ENCODE measurements at places on chromosomes 12 and 14.

DNA sequence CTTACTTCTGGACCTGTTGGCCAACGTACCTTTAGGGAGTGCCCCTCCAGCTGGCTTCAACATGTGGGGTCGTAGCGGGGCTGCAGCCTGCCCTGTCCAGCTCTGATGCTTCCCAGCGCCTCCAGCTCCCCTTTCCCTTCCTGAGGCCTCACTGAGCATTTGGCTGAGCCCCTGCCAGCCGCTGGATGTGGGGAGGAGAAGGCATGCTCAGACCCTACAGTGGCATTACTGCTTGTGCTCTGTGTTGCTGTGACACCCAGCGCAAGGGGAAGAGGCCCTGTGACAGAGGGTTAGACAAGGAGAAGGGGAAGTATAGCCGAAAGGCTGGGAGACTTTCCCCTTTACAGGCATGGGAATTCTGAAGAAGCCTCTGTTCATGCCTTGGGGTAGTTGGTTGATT, 145.9 kb downstream of the PRKCH start:
- DNase-seq: no peak

DNA sequence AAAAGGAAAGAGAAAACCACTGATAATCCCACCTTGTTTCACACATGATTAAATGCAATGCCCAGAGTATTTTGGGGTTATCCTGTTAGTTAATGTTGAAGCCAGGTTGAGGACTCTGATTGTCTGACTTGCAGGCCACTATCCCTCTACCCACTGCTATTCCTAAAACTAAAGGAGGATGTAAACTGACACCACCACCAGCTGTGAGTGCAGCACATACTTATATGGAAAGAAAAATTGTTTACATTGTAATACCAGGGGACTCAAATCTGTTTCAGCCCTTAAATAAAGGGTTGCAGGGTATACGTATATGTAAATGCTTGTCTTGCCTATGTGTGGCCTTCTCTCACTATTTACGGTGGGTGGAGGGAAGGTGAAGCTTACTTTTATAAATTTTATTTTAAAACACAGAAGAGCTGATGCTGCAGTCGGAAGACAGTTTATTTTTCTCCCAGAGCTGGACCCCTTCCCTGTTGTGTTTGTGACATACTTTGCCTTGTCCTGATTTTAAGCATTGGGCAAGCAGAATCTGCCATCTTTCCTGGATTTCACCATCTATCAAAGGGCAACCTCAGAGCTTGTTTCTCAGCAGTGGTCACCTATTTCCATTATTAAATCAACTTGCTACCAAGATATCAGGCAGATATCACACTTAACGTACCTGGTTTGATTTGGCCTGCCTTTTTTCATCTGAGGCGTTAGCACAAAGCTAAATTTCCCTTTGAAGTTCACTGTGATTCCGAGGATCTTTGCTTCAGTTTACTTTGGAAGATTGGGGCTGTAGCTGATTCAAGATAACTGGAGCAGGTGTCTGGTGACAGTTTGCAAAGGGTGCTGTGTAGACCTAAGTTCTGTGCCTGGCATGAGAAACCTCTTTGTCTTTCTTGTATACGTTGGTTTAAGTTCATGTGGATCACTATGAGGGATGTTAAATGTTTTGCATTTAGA, 25.2 kb downstream of the DAAM1 start:
- no peak for DNase-seq

- no peak for DNase-seq
These were observed 7.8 kb downstream of the RASAL1 start for GRCh38 chr12:113127791-113128199.

GRCh38 chr12:78101113-78101876, 270.6 kb downstream of the NAV3 start:
- DNase-seq: no peak

DNA sequence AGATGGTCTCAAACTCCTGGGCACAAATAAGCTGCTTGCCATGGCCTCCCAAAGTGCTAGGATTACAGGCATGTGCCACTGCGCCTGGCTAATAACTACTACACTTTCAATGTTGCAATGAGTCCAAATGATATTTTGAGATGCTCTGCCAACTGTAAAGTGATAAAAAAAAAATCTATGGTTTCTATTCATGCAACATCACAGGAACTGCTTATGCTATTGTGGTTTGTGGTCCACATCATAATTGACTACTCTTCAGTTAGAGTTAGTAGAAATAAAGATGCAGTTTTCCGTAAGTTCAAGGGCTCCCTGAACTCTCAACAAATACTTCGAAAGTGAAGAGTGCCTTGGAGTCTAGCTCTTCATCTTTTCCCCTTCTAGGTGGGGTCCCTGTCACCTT, 239.4 kb downstream of the C12orf75 start:
- DNase-seq: no peak

- no peak for DNase-seq
These were observed 194.5 kb downstream of the PHETA1 start for GRCh38 chr12:111174251-111174960.

- DNase-seq: no peak
These were observed at the start of gene HOXC6 for GRCh38 chr12:54028314-54029201. HOXC6 (plus strand) TSS chr12:54028440; CDS start chr12:54028522, 82 bp downstream.

DNA sequence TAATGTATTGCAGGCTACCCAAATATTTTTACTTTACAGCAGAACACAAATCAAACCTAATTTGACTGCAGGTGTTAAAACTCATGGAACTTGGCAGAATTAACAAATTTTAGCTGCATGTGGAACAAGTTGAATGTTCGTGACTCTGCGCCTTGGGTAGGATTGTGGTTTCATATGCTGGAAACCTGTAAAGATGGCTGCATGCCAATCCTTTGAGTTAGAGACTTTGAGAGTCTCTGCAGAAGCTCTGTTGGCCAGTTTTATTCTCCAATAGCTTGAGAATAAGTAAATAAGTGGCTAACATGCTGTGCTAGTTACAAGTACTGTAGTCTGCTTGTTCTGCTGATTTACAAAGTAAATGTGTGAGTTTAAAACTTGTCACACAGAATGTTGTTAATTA, 77.8 kb downstream of the PDE6H start:
- DNase-seq: no peak

DNA sequence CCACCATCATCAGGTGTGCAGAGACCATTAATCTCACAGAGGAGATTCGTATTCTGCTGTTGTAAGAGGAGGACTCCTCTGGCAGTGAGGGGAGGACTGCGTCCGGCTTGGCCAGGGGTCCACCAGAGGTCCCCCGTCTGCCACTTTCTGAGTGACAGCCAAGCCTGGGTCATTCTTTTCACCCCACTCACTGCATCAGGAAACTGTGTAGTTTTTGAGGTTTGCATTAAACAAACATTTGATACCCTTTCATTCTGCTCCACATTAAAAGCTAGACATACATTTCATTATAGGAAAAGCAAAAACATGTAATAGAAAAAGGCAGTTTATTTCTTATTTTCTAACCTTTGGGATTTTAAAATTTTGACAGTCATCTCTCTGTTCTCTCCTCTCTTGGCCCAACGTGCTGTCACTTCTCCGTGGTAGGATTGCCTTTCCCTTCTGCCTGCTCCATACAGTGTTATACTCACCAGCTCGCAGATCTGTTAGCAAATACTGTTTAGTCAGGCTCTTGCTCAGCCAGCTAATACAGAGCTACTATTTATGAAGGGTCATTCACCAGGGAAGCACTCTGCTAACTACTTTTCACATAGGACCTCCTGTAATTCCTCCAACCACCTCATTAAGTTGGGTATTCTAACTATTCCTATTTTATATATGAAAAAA, 99.3 kb downstream of the PELI2 start:
- DNase-seq: no peak

DNA sequence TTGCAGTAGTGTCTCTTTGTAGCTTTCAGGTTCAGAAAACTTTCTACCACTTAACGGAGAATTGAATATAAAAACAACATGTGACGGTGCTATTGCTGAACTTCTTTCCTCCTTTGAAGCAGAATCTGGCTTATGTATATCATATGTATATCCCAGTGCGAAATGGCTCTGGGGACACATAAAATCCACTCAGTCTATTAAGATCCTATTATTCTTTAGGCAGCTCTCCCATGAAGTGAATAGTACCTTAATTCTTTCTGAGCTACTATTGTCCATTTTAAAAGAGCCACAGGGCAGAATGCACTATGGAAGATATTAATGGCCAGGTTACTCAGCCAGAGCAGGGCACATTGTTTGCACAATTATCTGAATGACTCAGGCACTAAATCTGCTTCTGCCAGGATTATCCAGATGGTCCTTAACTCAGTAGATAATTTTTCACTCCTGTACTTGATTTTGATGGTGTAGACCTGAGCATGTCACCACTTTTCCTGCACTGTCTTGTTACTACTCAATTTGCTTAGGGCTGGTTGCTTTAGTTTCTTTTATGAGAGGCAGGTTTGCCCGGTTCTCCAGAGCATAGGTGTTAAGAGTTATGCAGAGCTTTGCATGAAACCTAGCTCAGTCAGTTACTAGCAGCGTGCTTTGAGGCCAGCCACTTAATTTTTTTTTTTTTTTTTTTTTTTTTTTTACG, 5.5 kb downstream of the CNTN1 start:
- no peak for DNase-seq

DNA sequence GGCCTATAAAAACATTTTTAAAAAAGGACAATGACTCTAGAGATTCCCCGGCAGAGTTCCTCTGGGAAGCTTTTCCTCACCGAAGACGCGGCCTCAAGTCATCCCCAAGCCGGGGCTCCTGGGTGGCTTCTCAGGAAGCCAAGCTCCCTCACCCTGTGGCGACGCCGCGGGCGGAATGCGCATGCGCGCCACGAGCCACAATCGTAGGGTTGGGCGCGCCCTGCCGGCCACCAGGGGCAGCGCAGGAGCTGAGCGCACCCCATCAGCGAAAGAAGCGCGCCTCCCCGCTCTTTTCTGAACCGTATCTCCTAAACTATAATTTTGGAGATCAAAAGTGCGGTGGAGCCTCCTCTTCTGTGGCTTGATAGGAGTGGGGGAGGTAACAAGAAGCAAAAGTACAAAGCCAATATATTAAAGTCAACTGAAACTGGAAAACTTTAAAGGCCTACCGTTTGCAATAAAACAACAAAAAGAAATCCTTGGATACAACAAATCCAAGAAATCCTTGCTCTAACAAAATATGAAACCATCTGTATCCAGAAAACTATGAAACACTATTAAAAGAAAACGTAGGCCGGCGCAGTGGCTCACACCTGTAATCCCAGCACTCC, 17.4 kb upstream of the CHFR start:
- peak; percentile 84 for DNase-seq

DNA sequence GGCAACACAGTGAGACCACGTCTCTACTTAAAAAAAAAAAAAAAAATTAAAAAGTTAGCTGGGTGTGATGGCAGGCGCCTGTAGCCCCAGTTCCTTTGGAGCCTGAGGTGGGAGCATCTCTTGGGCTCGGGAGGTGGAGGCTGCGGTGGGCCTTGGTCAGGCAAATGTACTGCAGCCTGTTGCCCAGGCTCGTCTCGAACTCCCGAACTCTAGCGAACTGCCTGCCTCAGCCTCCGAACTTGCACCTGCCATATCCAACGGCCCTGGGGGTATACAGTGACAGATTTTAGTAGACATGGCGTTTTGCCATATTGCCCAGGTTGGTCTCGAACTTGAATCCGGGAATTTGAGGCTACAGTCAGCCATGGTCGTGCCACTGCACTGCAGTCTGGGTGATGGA, 195.4 kb downstream of the ALG10 start:
- DNase-seq: no peak

GRCh38 chr12:94309373-94309772, 150.3 kb downstream of the CEP83 start:
- DNase-seq: no peak

GRCh38 chr12:130137040-130138018, 24.9 kb upstream of the FZD10 start:
- no peak for DNase-seq

- DNase-seq: no peak
These were observed 454.1 kb downstream of the PCNX1 start for GRCh38 chr14:71361336-71361735.

DNA sequence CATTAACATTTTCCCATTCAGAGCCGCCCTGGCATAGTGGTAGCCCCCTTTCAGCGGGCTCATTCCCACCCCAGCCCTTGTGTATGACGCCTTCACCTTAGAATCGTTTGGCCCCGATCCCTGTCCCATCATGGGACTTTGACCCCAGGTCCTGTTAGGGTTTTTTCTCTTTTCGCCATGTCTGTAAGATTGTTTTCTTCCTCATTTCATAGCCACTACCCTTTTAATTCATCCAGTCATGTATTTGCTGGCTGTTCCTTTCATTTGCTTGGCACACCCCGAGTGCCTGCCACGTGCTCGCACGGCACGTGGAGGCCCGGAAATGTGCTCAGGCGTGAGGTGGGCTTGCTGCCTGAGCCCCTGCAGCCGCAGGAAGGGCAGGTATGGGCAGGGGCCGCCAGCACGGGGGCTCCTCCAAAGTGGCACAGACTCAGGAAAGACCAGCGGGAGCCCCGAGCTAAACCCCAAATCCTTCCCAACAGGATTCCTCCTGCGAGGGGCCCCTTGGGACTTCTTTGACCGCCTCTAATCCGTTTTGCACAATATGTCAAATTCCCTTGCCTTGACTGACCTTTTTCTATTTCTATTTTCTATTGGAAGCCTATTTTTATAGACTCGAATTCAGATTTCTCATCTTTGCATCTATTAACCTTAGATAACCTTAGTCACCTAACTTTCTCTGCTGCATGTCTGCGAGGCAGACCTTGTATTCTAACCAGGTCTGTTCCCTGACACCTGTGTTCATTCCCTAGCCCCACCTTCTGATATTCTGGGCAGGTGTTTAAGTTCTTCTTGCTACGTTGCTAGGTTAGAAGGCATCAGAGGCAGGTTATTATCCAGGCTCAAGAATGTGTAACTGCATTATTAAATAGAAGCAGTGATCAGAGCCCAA, 114.8 kb downstream of the EML1 start:
- DNase-seq: no peak

DNA sequence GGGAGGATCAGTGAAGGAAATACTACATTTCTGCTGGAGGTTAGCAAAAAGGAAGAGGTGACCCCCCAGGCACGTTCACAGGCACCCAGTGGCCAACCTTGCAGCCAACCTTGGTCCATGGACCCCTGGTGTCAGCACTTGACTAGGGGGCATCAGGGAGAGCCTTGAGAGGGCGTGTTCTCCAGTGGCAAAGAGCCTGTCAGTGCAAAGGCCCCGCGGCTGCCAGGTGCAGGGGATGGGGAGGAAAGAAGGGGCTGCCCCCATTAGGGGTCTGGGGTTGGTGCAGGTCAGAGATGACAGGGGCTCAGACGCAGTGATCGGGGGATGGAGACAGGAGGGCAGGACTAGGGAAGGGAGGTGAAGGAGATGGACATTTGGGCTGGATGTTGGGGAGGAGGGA, 22.7 kb upstream of the ULK1 start:
- no peak for DNase-seq

Data from liver (tissue), 10 donors.